ENCODE measurements at places on chromosomes 1 and 21.

DNA sequence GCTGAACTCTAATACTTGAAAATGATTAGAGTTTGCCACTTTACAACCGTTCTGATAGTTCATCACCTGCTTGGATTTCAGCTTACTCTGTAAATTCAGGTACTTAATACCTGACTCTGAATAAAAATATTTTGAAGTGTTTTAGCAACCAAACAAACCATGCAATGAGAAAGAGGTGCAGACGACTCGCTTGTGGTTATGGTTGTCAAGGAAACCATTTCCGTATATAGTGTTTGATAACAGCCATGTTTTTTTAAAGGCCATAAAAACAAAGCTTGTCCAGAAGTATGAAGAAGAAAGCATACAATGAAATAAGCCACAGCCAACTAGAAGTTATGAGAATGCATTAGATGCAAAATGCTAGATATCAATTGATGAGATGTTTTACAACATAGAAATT lies 167.2 kb upstream of the HMCN1 start:
- peak; percentile 94 for DNase-seq

DNA sequence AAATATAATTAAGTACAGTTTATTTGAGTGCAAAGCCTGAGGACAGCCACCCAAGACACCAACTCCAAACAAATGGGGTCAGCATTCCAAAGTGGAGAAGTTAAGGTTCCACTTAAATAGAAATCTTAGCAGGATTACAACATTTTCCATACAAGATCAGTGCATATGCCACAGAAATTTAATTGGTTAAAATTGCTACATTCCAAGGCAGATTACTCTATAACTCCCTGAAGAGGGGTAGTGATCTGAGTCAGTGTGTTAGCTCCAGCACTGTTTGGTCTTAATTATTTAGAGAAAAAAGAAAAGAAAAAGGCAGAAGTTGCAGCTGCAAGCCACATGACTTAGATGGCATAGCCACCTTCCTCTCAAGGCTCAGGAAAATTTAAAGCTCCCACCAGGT lies 297.5 kb downstream of the HHIPL2 start:
- no peak for DNase-seq

DNA sequence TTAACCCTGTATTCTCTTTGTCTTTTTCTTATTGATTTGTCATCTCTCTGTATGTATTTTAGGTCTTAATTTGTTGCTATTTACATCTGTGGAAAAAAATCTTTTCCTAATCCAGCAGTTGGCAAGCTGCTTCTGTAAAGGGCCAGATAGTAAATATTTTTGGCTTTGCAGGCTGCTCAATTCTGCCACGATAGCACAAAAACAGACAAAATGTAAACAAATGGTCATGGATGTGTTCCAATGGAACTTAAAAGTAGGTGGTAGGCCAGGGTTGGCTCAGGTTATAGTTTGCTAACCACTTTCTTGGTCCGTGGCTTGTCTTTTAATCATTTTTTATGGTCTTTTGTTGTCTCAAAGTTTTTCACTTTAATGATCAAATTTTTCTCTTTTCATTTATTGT lies 371.8 kb downstream of the HHAT start:
- no peak for DNase-seq

DNA sequence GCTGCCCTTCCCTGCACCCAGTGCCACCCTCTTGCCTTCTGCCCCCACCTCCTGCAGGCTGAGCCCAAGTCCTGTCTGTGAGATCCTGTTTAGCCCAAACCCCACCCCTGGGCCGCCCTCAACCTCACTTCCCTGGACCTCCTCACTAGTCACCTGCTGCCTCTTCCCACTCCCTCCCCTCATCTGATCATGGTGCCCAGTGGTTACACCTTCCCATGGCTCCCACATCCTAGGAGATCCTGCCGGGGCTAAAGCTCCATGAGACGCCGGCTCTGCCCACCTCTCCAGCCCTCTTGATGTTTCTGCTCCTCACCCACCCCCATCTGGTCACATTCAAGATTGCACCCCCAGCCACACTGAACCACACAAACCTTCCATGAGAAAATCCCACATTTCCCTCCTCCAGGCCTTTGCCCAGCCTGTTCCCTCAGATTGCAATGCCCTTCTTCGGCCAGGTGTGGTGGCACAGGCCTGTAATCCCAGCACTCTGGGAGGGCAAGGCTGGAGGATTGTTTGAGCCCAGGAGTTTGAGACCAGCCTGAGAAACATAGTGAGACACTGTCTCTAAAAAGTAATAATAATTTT lies 17.0 kb downstream of the TTC39A start:
- no peak for DNase-seq

GRCh38 chr21:39096754-39097153 lies 86.5 kb downstream of the PSMG1 start:
- DNase-seq, result no peak

DNA sequence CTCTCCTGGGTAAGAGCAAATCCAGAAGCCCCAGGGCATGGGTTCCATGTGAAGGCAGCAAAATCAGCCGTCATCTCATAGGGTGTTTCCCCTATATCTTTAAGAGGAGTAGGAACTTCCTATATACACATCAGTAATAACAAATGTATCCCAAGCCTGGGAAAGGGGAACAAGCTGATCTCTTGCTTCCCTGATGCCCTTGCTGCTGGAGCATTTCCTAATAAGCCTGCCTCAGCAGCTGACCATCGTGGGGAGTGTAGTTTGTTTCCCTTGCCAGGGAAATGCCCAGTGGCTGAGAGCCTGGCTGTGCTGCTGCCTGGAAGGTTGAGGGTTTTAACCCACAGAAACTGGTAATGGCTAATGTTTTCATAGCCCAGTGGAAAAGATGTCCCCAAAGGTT lies 177.0 kb downstream of the NPHP4 start:
- DNase-seq, result no peak

- DNase-seq, result peak; percentile 13
Observed at GRCh38 chr1:116587501-116588227, 16.8 kb upstream of the CD58 start.

GRCh38 chr21:37564924-37565529 lies 198.5 kb downstream of the DYRK1A start:
- DNase-seq, result no peak

DNA sequence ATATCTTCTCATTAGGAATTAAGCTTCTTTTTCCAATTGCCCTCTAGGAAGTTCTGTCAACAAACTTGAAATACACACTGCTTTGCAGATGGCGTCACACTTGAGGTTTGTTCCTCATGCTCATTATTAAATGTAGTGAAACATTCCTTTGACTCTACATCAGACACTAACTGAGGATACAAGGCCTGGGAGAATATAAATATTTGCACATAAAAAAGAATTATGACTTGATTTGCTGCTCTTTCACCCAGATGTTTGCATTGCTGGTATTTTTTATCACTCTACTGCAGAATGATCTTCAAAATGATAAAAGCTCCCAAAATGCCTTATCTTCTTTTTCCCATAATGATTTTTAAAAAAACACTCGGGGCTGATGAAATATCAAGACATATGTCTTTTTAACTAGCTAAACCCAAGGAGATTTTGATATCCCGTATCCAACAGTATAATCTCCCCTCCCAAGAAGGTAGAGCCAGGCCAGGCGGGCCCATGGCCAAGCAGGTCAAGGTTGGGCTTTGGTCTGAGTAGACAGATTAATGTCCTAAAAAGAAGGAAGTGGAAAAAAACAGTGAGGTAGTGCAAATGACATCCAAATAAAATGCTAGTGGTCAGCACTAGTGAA lies 264.6 kb downstream of the HHIPL2 start:
- DNase-seq, result no peak

- no peak for DNase-seq
Observed at GRCh38 chr21:44771896-44772525, 29.6 kb downstream of the UBE2G2 start.

DNA sequence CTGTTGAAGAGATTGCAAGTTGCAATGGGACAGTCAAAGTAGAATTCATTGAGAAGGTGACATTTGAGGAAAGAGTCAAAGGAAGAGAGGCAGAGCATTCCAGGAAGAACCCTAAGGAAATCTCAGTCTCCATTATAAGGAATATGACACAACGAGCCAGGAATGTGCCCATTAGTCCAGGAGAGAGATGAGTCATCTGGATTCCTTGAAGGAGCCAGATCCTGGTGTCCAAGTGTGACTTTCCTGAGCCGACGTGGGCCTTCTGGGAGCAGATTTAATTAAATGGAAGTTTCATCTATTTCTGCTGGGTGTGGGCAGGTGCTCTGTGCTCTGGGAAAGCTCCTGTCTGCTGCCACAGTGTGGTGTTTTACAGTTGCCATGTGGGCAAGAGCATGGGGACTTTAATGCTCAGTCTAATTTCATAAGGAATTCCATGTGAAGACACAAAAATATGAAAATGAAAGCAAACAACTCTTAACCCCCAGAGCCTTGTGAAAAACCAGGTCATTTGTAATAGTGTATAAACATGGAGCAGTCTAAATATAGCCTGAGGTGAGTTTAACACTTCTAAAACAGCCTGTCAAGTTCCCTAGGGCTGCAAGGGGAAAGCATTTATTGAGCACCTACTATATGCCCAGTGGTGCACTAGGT lies 111.4 kb upstream of the ARTN start:
- no peak for DNase-seq

DNA sequence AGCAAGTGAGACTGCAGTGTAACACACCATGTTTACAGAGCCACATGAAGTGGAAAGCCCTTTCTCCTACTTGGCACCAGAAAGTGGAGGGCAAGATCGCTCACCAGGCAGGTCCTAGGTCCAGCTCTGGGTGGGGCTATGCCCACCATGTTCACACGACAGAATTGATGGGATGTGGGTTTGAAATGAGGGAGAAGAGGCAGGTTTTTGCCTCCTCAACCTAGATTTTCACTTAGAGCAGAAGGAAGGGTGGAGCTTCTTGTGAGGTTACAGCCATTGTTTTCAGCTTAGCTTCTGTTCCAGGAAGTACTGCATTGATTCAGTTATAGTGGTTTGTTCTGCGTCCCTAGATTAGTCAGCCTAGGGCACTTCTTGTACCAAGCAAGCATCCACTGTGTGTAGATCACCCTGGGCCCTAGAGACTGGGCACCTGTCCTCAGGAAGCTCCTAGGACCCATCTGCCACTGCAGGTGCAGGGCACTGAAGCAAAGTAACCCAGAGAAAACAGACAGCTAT lies 2.3 kb downstream of the CD53 start:
- DNase-seq, result peak; percentile 88

DNA sequence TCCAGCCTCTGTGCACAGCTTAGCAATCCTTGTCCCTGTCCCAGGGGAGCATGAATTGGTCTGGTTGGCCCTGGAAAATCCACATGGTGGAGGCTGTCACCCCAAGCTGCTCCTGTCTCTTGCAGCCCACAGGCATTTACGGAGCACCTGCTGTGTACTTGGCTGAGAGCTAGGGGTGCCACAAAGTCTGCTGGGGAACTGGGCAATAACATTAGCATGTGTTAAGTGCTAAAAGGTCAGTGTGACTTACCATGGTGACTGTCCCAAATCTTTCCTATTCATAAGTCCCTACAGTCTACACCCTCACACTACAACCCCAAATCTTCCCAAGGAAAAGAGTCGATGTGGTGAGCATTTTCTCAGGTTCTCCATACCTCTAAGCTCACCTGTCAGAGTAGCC lies 53.6 kb upstream of the ARTN start:
- no peak for DNase-seq

GRCh38 chr1:2466958-2467554 lies 9.0 kb upstream of the PLCH2 start:
- peak; percentile 58 for DNase-seq

DNA sequence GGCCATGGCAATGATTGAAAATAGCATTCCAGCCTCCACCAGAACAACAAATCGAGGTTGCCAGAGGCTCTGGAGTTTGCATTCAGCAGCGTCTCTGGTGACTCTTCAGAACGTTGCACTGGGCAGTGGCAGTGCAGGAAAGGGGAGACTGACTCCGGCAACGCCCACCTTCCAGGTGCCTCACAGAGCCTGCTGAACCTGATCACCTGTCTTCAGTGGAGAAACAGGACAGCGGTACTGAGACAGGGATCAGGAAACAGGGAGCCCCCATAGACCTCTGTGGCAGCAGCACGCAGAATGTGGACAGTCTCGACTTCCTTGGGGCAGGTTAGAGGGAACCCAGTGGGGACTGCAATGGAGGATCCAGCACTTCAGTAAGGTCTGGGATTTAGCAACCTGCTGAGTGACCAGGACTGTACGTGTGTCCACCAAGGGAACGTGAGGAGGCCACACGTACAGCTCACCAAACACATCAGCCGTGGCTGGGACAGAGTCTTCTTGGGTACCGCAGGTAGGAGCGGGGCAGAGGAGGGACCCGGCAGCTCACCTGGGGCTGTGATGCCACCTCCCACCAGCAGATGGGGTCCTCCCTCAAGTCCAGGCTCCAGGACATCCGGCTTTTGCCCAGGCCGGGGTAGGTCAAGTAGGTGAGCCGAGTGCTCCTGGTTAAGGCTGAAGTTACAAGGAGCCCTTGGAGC lies 128.6 kb downstream of the PRDM2 start:
- peak; percentile 35 for DNase-seq

GRCh38 chr1:99700020-99700419 lies 54.1 kb downstream of the PALMD start:
- DNase-seq, result no peak

DNA sequence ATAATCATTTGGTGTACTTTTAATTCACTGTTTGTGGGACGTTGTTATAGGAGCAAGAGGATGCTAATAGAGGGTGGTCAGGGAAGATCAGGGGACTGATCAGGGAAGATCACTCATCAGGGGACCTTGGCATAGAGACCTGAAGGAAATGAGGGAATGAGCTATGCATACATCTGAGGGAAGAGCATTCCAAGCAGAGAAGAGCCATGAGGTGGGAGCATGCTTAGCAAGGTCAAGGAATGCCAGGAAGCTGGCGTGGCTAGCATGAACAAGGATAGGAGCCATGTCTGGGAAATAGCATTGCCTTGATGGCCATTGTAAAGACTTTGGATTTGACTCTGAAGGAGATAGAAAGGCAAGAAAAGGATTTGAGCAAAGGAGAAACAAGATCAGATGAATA lies 14.1 kb downstream of the IRF2BP2 start:
- DNase-seq, result no peak

- no peak for DNase-seq
Observed at GRCh38 chr1:52444463-52444862, 40.1 kb downstream of the PRPF38A start.

- no peak for DNase-seq
Observed at GRCh38 chr1:77081834-77082233, 137.4 kb downstream of the PIGK start.

GRCh38 chr1:168700575-168701268 lies 28.3 kb downstream of the DPT start:
- DNase-seq, result no peak

DNA sequence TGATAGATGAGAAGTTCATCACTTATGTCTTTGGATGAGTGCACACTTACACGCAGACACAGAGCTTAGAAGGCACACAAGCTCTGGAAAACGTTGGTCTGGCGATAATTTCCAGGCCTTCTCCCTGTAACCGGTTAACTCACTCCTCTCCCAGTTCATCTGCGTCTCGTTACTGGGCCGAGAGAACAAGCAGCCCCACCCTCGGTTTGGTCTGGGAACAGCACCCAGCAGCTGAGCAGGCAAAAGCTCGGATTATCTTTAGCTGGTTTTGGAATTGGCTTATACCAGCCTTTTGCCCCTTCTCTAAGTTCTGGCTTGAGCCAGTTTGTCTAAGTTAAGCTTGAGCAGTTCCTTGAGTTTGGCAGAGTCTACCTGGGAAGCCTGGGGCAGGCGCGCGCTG lies 27.3 kb upstream of the COL6A1 start:
- DNase-seq, result no peak

- no peak for DNase-seq
Observed at GRCh38 chr1:48582408-48582807, 110.4 kb upstream of the SPATA6 start.

Data from hematopoietic multipotent progenitor cell treated with erythropoietin and hydrocortisone succinate and interleukin-3 and kit ligand, for 4 days (in vitro differentiated cells).